Stimulated activated CD8-positive, alpha-beta memory T cell treated with anti-CD3 and anti-CD28 coated beads, Interleukin-2, amount 100 ng/mL, for 1 hour (primary cell): ENCODE measurements at places on chromosomes 5 and 9.

- DNase-seq, result no peak
These were observed 268.8 kb upstream of the ANKRD55 start for GRCh38 chr5:56501781-56502557.

DNA sequence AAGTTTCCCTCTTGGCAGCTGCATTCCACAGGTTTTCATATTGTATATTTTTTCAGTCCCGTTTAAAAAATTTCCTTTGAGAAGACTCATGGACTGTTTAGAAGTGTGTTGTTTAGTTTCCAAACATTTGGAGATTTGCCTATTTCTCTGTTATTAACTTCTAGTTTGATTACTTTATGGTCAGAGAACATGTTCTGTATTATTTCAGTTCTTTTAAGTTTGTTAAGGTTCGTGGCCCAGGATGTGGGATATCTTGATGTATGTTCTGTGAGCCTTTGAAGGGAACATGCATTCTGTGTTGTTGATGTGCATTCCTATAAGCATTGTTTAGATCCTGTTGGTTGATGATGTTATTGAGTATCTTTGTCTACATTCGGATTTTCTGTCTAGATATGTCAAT is 153.6 kb downstream of the CACNA1B start:
- DNase-seq, result no peak

- no peak for DNase-seq
These were observed 32.7 kb downstream of the PKD2L2 start for GRCh38 chr5:137921931-137922330.

DNA sequence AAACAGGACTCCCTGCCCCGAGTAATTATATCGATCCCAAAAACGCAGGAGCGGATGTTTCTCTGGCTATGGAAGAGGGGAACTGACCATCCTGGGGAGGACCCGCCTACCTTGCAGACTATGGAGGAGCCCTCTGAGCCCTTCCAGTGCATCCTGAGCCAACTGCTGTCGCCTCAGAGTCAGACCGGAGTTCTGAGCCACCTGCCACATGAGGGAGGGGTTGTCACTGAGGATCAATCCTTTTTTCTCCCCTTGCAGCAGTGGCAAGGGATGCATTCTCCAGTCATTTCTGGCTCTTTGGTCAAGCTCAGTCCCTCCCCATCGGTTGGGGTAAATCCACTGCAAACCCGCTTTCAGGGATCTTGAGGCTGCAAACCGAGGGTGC is 709 bp downstream of the FANCG start:
- DNase-seq, result no peak

- DNase-seq, result no peak
These were observed 41.9 kb downstream of the NACC2 start for GRCh38 chr9:136052991-136053756.
